Stimulated activated CD8-positive, alpha-beta memory T cell treated with anti-CD3 and anti-CD28 coated beads, Interleukin-15, amount 100 ng/mL, for 4 hours (primary cell): ENCODE measurements at places on chromosomes 2 and 18.

- DNase-seq = no peak
Measured at GRCh38 chr18:72768681-72769229, 99.0 kb downstream of the NETO1 start.

GRCh38 chr2:173130496-173131465 lies 55.1 kb downstream of the MAP3K20 start:
- DNase-seq = no peak

DNA sequence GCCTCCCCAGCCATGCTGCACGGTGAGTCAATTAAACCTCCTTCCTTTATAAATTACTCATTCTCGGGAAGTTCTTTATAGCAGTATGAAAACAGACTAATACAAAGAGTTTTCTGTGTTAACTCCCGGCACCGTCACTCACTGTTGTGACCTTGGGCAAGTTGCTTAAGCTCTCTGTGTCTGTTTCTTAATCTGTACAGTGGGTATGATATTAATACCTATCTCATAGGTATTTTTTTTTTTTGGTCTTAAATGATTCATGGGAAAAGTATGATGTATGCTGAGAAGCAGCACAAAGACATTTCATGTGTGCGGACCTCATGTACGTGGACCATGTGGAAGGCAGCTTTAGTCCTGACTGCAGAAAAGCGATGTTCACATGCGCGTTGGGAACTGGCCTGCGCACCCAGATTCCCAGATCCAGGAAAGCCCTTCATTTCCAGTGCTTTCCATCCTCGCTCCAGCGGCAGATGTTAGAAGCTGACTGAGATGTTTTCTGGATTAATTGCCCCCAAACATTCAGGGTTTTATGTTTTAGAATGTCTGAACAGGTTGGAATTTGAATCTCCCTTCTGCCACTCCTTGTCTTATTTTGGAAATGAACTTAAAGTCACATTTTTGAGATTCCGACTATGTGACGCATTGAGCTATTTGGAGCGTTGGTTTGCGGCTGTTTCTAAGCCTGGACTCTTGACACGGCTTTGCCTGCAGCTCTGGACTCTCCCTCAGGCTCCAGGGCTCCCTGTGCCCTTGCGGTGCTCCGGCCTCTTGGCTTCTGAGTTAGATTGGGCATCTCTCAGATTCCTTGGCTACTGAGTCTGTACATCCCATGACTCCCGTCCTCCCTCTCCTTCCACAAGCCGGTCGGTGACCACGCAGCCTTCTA lies 61.4 kb downstream of the SLC4A3 start:
- DNase-seq = no peak

GRCh38 chr2:145036421-145037011 lies 516.6 kb upstream of the ZEB2 start:
- DNase-seq = no peak

DNA sequence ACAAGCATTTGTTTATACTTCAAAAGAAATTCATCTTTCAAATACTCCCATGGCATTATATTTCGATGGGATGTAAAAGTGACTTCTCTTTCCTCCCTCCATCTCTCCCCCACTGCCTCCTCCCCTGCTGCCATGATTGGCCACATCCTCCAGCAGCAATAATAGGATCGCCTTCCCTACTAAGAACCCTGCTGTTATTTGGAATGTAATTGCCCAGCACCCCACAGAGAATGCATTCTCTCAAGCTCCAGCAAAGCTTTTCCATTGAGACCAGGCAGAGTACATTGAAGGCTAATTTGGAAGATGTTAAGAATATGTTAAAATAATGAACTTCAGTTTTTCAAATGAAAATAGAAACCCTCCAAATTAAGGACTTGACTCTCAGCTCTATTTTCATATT lies 375.4 kb upstream of the ACVR2A start:
- no peak for DNase-seq

DNA sequence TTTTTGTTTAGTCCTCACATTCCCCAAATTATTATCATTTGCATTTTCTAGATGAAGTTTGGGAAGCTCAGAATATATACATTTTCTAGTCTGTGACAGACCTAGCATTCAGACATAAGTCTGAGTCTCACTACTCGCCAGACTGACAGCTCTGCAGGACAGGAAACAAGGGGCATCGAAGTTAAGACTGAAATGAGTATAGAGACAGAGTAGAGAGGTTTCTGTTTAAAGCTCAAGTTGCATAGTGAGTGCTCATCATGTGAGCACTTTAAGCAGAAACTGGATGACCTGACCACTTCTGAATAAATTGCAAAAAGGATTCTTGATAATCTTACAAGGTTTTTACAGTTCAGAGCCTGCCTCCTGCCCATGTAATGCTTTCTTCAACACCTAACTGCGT lies 1.1 kb downstream of the HADHB start:
- no peak for DNase-seq

DNA sequence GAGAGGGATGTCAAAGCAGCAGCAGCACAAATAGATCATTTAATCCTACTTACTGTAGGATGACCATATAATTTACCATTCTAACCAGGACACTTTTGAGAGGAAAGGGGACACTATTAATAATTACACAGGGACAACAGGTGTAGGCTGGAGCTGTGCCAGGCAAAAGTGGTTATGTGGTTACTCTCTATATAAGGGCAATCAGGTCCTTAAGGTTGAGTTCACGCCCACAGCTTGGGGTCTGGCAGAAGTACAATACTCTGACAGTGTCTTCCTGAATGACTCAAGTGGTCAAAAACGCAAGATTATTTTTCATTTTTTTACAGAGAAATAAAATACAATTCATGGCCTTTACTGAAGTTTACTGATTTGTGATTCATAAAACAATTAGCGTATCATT lies 2.8 kb downstream of the PREPL start:
- DNase-seq = no peak

DNA sequence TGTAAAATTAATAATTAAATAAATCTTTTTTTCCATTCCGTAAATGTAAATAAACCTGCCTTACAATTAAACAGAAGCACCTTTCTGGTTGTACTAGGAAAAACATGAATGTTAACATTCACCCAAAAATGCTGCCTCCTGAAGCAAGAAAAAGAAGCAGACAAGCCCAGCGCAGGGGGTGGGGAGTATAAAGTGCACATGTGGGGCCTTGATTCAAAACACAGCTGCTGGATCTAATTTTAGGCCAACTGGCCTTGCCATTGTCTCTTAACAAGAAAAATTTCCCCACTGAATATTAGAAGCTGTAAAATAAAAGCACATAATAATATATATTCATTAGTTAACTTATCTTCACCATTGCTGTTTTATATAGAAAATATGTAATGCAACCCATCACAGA lies 28.3 kb downstream of the TCF4 start:
- DNase-seq = no peak

DNA sequence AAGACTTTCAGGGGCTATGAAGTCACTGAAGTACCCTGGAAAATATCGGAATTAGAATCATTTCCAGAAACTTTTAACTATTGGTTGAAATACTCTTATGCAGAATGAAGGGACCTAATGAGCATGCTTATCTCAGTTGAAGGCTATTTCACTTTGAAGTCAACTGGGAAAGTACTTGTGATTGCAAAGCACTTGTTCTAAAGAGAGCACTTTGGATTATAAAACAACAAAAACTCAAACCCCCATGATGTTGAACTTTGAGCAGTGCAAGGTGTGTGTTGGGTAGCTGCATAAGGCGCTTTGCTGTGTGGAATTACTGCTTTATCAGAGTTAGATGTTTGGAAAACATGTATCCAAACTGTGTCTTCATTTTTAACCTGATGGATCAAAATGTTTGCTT lies 12.0 kb upstream of the MGAT5 start:
- DNase-seq = no peak

- DNase-seq = no peak
Measured at GRCh38 chr18:76456823-76457222, 38.2 kb downstream of the ZNF516 start.

- DNase-seq = no peak
Measured at GRCh38 chr2:133760376-133760775, 192.1 kb upstream of the NCKAP5 start.

GRCh38 chr2:174868878-174869277 lies 104.6 kb upstream of the CHRNA1 start:
- no peak for DNase-seq

- no peak for DNase-seq
Measured at GRCh38 chr18:52569492-52569891, 229.5 kb downstream of the DCC start.

GRCh38 chr2:42267530-42267929 lies 93.5 kb downstream of the COX7A2L start:
- no peak for DNase-seq

GRCh38 chr2:124027182-124027581 lies 2.1 kb downstream of the CNTNAP5 start:
- DNase-seq = no peak

- no peak for DNase-seq
Measured at GRCh38 chr18:13492314-13492713, 234.0 kb downstream of the FAM210A start.

- no peak for DNase-seq
Measured at GRCh38 chr2:88809216-88809615, 117.7 kb downstream of the RPIA start.

DNA sequence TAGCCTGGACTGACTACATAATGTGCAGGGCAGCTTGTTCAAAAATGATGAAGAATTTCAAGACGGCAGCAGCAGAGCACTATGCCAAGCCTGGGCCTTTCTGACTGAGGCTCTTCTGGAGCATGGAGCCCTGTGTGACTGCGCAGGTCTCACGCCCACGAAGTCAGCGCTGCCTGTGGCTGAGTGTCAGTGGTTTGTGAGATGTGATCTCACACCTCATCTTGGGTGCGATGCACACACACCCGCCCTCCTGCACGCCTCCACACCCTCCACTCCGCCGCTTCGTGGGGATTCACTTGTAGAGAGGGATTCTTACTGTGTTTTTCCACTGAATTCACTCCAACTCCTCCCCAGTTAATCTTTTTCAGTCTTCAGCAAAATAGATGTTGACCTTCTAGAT lies 103.9 kb downstream of the VIT start:
- peak; percentile 24 for DNase-seq

GRCh38 chr2:24915796-24916195 lies 4.2 kb downstream of the ADCY3 start:
- DNase-seq = no peak

- no peak for DNase-seq
Measured at GRCh38 chr2:152415796-152416195, 80.8 kb downstream of the FMNL2 start.
